ENCODE measurements at places on chromosomes 3 and 15.

GRCh38 chr3:178504128-178504527 is 32.1 kb upstream of the KCNMB2 start:
- no peak for DNase-seq

- DNase-seq, result no peak
Observed at GRCh38 chr15:55532944-55533343, 24.9 kb upstream of the DNAAF4 start.

DNA sequence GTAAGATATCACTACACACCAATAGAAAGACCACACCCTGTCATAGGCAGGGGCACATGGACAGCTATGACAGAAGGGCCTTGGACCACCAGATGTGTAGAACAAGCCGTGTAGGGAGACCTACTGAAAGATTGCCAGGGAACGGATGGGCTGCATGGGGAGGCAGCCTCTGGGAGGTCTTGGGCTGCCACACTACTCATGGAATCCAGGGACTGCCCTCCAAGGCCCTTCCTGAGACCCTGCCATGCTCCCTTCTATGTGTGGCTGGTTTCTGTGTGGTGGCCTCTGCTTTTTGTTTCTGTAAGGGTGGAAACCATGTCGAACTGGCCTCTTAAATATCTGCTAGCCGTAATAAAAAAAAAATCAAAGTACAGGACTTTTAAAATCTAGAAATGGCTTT is 86.9 kb downstream of the OCA2 start:
- no peak for DNase-seq

DNA sequence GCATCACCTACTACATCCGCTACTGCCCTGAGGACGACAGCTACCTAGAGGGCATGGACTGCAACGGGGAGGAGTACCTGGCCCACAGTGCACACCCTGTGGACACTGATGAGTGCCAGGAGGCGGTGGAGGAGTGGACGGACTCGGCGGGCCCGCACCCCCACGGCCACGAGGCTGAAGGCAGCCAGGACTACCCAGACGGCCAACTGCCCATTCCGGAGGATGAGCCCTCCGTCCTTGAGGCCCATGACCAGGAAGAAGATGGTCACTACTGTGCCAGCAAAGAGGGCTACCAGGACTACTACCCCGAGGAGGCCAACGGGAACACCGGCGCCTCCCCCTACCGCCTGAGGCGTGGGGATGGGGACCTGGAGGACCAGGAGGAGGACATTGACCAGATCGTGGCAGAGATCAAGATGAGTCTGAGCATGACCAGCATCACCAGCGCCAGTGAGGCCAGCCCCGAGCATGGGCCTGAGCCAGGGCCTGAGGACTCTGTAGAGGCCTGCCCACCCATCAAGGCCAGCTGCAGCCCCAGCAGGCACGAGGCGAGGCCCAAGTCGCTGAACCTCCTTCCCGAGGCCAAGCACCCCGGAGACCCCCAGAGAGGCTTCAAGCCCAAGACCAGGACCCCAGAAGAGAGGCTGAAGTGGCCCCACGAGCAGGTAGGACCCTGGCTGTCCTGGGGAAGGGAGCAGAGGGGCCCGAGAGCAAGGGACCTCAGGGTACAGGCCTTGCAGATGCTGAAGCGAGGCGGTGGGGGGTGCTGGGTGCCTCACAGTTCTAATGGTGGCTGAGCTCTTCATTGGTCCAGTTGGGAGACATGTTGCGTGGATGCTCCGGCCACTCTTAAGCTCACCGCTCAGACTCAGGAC is 168.6 kb downstream of the APBA2 start:
- no peak for DNase-seq

DNA sequence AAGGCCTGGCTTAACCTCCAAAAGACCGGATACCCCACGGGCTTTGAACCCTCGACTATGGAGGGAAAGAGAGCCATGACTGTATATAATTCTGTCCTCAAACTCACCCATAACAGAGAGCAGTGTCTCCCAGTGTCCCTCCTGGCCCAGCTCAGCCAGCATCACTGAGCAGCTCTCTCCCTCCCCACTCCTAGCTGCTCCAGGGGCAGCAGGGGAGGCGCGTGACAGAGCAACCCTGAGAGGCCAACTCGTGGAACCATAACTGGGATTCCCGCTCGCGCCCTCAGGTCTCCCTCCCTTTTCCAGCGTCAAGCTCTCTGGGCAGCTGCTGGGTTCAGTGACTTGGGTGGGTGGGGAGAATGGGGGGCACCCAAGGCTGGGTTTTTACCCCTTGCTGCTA is 561 bp upstream of the CPLX3 start:
- no peak for DNase-seq

GRCh38 chr3:113773381-113773780 is 26.5 kb downstream of the ATP6V1A start:
- DNase-seq, result no peak

DNA sequence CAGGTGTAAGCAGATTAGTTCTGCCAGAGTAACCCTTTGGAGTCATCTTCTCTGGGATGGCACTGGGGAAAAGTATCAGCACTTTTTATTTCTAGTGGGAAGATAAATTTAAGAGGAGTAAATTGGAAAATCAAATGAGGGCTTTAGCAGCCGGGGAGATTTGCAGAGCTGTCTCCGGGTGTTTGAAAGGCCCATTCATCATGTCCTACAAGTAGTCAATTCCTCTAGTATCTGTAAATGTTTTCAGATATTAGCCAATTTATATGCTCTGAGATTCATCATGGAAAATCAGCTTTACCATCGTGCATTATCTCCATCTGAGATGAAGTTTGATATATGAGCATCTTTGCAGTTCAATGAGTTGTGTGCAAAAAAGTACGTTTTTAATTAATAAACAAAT is 93.6 kb downstream of the CDIN1 start:
- DNase-seq, result no peak

- no peak for DNase-seq
Observed at GRCh38 chr15:45660231-45660979, 25.6 kb downstream of the SQOR start.

All from CD4-positive, alpha-beta T cell treated with Interleukin-6 at 100 ng/mL for 8 hours (primary cell).